ENCODE measurements at places on chromosomes 11 and 22.
A peak's percentile ranks its signal among the peaks of the same experiment; 100 is the strongest.

GRCh38 chr22:25125693-25126357 is 73.8 kb upstream of the CRYBB3 start:
- no peak for DNase-seq

DNA sequence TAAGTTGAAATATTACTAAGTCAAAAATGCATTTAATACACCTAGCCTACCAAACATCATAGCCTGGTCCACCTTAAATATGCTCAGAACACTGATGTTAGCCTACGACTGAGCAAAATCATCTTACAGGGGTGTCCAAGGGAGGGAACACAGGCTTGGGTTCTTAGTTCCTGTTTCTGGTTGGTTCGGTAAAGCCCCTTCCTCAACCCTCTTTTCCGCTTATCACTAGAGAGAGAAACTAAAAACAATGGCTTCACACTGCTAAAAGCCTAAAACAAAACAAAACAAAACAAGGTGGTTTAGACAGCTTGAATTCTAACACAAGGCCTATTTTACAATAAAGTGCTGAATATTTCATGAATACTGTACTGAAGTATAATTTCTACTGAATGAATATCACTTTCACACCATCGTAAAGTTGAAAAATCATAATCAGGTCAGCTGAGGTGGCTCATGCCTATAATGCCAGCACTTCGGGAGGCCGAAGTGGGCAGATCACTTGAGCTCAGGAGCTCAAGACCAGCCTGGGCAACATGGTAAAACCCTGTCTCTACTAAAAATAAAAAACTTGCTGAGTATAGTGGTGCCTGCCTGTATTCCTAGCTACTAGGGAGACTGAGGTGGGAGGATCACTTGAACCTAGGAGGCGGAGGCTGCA is 118.0 kb downstream of the SIK3 start:
- DNase-seq: peak; percentile 30

GRCh38 chr11:59756845-59757244 is 1.7 kb downstream of the STX3 start:
- DNase-seq: no peak

GRCh38 chr11:61923166-61924063 is 6.0 kb upstream of the RAB3IL1 start:
- no peak for DNase-seq

DNA sequence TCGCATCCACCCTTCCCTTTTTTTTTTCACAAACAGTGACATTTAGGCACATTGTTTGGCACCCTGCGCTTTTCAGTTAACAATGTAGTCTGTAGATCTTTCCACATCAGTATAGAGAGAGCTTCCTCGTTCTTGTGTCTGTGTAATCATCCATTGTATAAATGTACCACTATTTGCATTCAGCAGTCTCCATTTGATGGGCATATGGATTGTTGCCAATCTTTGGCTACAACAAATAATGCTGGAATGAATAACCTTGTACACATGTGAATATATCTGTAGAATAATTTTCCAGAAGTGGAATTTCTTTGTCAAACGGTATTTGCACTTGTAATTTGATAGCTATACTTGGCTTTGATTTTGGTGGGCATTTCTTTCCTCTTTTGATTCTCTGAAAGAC is 17.1 kb downstream of the MPEG1 start:
- no peak for DNase-seq

DNA sequence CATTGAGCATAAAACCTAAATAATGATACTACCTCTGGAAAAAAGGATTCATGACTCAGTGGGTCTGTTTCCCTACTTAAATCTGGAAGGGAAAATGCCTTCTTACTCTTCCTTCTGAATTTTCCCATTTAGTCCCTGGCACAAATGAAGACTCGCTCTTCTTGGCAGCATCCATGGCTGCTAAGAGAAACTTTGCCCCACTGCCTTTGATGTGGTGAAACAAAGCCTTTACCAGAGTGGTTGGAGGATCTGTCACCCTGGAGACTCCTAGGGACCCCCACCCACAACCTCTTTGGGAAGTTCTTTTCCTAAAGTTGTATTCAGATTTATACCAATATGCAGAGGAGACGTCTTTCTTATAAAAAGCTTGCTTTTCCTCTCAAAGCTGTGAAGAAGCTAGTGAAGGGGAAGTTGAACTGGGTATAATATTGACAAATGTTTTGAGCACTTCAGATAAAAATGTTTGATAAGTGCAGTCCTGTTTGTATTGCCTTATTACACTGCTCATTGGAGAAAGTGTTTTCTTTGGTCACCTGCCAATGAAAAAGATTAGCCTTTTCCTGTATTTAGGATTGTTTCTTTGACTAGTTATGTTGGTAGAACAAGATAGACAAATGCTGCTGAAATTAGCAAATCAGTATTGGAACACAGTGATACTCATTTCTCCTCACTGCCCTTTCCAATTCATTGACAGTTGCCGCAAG is 77.3 kb downstream of the ARFGAP2 start:
- no peak for DNase-seq

GRCh38 chr11:67060111-67060522 is 3.5 kb downstream of the RHOD start:
- no peak for DNase-seq

GRCh38 chr11:108483163-108483562 is 15.0 kb downstream of the POGLUT3 start:
- DNase-seq: no peak

DNA sequence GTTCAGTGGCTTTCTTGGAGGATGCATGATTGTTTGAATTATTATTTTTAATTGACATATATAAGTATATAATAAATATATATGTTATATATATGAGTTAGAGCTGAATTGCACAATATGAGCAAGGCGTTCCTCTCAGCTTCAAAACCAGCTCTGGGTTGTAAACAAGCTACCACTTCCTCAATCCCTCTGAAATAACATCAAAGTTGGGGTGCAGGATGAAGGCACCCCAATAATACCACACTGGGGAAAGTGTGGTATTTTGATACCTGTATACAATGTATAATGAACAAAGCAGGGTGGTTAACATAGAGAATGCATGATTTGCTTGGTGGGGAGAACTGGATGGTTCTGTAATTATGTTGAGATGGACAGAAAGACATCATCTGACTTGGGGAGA is 1.7 kb upstream of the SORL1 start:
- DNase-seq: peak; percentile 42

DNA sequence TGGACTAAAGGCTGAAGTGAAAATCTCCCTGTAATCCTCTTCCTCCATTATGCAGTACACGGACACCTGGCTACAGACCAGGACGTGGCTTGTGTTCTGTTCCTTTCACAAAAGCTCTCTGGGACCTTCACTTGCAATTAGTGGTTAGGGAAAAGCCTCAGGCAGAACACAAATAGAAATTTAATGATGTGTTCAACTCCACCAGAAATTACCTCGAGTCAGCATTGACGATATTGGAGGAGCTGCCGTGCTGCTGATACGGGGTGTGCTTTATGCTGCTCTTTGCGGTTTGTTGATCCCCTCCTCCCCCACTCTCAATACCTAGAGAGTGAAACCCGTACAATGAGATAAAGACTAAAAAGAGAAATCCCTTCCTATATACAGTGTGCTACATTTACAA is 48.9 kb downstream of the POLD3 start:
- no peak for DNase-seq

DNA sequence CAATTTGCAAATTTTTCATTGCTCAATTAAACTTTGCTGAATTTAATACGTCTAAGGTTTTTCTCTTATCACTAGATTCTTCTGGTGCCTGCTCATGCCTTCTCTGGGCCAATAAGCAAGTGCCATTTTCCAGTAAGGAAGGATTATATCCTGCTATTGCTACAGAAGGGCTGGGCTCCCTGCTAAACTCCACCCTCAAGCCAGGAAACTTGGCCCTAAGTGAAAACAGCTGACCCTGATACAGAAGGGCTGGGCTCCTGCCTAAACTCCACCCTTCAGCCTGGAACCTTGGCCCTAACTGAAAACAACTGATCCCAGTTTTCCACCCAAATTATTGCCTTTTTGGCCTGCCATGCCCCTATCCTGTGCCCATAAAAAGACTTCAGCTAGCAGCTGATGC is 385.3 kb downstream of the DYNC2H1 start:
- no peak for DNase-seq

DNA sequence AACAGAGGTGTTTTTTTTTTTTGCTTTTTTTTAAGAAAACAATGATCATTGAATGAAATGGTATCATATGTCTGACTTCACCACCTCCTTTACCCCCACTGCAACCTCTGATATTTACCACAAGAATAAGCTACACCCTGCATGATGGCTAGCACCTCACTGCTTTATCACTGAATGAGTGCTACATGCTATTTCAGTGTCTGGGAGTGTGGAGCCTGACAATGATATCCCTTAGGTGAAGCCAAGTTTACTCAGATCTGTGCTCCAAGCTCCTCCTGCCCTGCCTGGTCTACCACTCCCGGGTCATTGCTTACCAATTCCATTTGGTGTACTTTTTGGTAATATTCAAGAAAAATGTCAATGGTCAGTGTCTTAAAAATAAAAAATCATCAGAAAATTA is 21.1 kb downstream of the MMP20 start:
- DNase-seq: no peak

- DNase-seq: no peak
Observed at GRCh38 chr11:33325451-33325850, 68.3 kb downstream of the HIPK3 start.

- DNase-seq: peak; percentile 48
Observed at GRCh38 chr22:40855979-40856512, 393 bp downstream of the ST13 start.

DNA sequence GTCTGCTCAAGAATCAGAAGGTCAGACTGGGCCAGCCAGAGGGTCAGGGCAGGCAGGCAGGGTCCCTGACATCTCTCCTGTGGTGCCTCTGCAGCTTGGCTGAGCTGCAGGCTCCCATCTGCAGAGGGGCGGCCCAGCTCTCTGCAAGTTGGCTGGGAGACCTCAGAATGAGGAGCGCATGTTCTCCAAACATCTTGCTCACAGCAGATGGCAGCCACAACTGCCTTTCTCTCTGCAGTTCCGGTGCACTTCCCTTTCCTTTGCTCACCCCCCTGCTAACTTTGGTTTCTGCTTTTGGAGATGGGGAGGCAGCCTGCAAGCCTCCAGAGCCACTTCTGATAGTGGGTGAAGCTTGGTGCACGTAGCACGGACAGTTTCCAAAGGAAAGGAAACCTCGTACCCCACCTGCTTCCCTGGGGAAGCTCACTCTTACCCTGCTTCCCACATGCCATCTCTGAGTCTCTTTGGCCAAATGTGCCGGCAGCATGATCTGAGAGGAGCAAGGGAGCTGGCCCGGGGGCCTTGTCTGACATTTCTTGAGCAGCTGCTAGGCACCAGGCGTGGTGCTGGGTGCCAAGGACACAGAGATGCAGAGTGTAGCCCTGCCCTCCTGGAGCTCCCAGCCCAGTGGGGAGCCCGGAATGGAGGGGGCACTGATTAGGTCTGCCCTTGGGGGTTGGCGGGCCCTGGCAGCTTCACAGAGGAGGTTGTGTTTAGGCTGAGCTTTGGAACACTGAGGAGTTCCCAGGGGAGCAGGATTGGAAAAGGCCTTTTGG is 18.2 kb downstream of the DAGLA start:
- DNase-seq: no peak

- no peak for DNase-seq
Observed at GRCh38 chr11:14542324-14542723, 22.1 kb upstream of the PSMA1 start.

GRCh38 chr11:122287401-122287800 is 171.4 kb upstream of the BLID start:
- no peak for DNase-seq

- no peak for DNase-seq
Observed at GRCh38 chr11:2395211-2395730, 5.3 kb upstream of the TSSC4 start.

GRCh38 chr11:12581416-12581815 is 92.8 kb upstream of the TEAD1 start:
- DNase-seq: no peak

- no peak for DNase-seq
Observed at GRCh38 chr22:23532731-23533130, 47.4 kb downstream of the IGLL1 start.

DNA sequence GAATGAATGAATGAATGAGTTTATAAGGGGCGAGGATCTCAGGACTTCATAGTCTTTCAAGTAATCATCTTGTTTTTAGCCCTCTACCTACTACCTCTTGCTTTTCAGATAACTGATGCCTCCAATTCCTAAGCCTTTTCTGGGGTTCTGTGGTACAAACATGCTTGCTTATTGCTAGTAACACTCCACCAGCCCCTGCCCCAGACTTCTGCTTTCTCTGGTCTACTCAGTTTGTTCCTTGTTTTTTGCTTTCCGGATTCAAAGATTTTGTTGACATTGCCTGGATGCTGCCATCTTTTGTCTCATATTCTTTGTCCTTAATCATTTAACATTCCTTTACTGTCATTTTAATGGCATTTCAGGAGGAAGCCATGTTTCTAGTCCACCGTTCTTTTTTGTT is 8.9 kb upstream of the TMEM9B start:
- no peak for DNase-seq

GRCh38 chr11:115087791-115088190 is 409.5 kb downstream of the NXPE2 start:
- no peak for DNase-seq

- no peak for DNase-seq
Observed at GRCh38 chr11:118064956-118065355, 11.9 kb upstream of the TMPRSS4 start.

GRCh38 chr22:24566899-24567511 is 11.2 kb downstream of the SNRPD3 start:
- no peak for DNase-seq

- DNase-seq: no peak
Observed at GRCh38 chr22:26906464-26906863, 249.1 kb downstream of the MIAT start.

DNA sequence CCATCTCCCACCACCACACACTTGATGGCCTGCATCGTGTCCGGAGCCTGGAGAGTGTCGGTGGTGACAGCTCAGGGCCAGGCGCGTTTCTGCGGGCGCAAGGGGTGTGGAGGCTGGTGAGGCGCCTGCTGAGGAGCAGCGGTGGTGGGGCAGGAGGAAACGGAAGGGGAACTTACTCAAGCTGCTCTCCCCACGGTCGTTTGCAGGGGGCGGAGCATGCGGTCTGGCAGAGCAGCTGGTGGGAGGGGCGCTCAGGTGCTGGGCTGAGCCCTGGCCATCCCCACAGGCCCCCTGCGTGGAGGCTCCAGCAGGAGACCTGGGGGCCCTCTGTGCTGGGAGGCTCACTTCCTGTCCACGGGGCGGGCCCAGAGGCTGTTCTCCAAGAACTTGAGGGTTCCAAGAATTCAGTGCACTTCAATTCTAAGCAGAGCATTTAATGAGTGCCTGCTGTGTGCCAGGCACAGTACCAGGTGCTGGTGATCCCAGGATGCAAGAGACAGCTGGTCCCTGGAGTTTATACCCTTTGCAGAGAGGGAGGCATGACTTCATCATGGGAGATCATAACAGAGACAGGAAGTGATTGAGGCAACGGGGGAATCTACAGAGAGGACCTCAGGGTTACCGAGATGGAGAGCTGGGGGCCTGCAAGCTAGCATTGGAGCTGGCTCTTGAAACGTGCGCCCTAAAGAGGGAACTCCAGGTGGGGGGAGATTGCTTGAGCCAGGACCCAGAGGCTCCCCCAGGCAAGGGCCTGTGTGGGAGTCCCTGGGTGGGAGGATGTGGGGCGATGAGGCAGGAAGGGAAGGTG is at the start of gene RAC2:
Gene RAC2 (minus strand): TSS at position 156 of the 808 bp plus-strand sequence. CDS start 121 bp downstream, at position 35.
- peak; percentile 90 for DNase-seq

- DNase-seq: no peak
Observed at GRCh38 chr11:127451861-127452260, 451.3 kb upstream of the KIRREL3 start.
